Foreskin keratinocyte (primary cell): ENCODE measurements at places on chromosomes 11 and 22. TPM values are rescaled to one million over a fixed set of nuclear protein-coding genes. Genes with fewer than 3 reads are reported as not detected.

Gene TMEM134
- total RNA-seq: 29.4 TPM in 2 replicates

Gene ROBO3
- total RNA-seq: 24.0 and 51.7 TPM in 2 replicates

Gene OR51B2
- not detected in 2 replicates for total RNA-seq

Gene KDM4E
- not detected in 2 replicates for total RNA-seq

Gene CYB5R3
- total RNA-seq: 119 and 127 TPM in 2 replicates

Gene ART5
- total RNA-seq: 0.11 TPM in 1 of 2 replicates, not detected in the other

Gene ZBTB16
- not detected in 2 replicates for total RNA-seq

Gene PARVG
- total RNA-seq: not detected in 2 replicates
